ENCODE measurements at places on chromosomes 12 and 14.

DNA sequence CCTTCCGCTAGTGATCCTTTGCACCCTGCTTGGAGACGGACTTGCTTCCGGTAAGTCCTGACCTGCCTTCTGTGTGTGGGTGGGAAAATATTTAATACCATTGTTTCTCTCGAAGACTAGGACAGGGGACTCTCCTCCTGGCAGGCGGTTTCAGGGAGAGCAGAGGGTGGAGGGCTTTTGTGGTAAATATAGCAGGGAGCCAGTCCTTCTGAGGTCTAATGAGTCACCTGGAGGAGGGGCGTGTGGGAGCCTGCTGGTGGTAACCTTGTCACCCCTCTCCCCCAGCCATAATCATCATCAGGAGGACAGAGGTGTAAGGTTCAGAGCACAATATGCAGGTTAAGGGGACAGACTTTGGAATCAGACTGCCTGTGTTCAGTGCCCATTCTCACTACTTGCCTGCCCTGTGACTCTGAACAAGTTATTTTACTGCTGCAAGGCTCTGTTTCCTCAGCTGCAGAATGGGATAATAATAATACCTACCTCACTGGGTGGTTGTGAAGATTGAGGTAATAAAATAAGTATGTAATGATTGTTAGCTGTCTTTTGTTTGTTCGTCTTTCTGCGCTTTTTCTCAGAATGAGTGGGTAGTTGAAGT, 47.4 kb downstream of the SUSD6 start:
- DNase-seq: no peak

DNA sequence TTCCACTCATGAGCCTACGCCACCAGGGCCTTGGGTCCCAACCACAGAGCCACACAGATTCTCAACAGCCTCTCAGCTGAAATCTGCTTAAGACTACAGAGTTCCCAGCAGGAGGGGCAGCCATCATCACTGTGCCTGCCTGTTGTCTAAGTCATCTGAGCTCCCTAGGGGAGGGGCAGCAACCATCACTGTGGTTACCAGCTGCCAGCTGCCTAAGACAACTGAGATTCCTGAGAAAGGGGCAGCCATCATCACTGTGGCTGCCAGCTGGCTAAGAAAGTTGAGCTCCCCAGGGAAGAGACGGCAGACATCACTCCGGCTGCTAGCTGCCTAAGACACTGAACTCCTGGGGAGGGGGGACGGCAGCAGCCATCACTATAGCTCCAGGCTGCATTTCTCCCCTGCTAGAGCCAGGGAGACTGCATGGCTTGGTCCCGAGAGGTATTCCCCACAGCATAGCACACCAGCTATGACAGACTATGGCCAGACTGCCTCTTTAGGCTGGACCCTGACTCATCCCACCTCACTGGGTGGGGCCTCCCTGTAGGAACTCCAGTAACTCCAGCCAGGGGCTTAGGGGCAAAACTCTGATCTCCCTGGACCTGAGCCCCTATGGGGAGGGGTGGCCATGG, 37.2 kb upstream of the C14orf132 start:
- DNase-seq: no peak

- DNase-seq: no peak
These were observed 230.5 kb upstream of the EGLN3 start for GRCh38 chr14:34181338-34181737.

GRCh38 chr12:63276537-63277365, 125.8 kb upstream of the AVPR1A start:
- DNase-seq: no peak

- peak; percentile 58 for DNase-seq
These were observed 1.0 kb downstream of the INSM2 start for GRCh38 chr14:35534873-35535482.

DNA sequence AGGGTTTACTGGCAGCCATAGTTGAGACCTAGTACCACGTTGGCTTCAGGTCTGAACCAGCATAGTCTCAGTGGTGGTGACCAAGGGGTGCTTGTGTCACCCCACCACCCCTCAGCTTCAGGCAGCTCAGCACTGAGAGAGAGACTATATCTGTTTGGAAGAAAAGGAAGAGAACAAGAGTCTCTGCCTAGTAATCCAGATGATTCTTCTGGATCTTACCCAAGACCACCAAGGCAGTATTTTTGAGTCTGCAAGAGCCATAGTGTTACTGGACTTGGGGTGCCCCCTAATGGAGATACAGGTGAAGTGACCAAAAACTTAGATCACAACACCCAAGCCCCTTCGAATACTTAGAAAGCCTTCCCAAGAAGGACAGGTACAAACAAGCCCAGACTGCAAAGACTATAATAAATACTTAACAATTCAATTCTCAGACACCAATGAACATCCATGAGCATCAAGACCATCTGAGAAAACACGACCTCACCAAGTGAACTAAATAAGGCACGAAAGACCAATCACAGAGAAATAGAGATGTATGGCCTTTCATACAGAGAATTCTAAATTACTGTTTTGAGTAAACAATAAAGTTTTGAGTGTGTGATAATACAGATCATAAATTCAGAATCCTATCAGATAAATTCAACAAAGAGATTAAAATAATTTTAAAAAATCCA, 107.0 kb downstream of the HELB start:
- DNase-seq: no peak

DNA sequence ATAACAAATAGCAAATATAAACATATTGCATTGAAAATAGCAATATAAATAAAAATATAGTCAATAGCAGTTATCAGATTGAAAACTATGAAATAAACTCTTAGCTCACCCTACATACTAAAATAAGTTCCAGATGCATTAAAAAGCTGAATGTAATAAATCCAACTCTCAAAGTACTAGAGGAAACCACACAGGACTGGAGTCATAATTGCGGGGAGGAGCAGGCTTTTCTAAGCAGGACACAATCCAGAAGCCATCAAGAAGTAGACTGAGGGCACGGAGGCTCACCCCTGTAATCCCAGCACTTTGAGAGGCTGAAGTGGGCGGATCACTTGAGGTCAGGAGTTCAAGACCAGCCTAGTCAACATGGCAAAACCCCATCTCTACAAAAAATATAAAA, 22.2 kb downstream of the GSC start:
- no peak for DNase-seq

- no peak for DNase-seq
These were observed 430 bp downstream of the SLC41A2 start for GRCh38 chr12:104957719-104958000.

DNA sequence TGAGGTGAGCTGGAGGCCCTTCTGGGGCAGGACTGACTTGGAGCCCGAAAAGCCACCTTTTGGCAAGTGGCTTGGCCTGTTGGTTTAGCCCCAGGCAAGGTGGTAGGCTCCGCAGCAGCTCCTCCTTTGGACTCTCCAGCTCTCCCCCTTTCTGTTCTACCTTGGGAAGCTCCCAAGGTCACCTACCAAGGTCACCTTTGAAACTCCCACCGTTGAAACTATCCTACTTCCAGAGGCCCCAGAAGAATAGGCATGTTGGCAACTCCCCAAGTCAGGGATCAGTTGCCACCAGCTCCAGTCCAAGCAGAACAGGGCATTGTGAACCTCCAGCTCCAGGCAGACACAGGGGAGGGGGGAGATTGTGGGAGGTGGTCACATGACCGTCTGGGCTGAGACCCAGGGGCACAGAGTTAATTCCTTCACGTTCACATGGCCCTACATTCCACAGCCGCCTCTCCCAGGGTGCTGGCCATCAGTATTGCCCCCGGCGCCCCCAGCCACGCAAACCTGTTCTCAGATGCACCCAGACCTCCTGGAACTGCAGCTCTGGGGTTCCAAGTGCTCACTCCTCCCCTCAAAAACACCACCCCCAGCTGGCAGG, 14.4 kb downstream of the IRF2BPL start:
- DNase-seq: no peak

- no peak for DNase-seq
These were observed 26.8 kb upstream of the CLEC2D start for GRCh38 chr12:9642606-9643265.

DNA sequence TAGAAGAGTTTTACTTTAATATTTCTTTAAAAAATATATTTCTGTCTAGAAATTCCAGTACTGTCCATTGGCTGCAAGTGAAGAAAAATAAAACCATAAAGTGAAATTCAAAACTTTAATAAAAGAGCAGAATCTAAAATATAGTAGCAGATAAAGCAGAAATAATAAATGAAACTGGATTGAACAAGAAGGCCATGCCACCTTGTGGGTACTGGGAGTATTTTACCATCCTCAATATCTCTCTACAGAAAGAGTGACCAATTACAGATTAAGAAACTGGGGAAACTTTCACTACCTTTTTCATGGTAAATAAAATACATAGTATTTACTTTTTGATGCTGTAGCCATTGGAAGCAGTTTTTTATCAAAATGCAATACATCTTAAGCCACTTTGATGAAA, 220.5 kb downstream of the BCAT1 start:
- DNase-seq: no peak

GRCh38 chr12:75578546-75578945, 67.1 kb upstream of the KRR1 start:
- no peak for DNase-seq

- no peak for DNase-seq
These were observed 98.0 kb downstream of the VCPKMT start for GRCh38 chr14:50018201-50018932.

- no peak for DNase-seq
These were observed 22.6 kb downstream of the DIP2B start for GRCh38 chr12:50527359-50527726.

GRCh38 chr12:105552056-105552455, 221.6 kb downstream of the C12orf75 start:
- DNase-seq: no peak

GRCh38 chr14:77140359-77141213, 1.0 kb downstream of the ZDHHC22 start:
- no peak for DNase-seq

DNA sequence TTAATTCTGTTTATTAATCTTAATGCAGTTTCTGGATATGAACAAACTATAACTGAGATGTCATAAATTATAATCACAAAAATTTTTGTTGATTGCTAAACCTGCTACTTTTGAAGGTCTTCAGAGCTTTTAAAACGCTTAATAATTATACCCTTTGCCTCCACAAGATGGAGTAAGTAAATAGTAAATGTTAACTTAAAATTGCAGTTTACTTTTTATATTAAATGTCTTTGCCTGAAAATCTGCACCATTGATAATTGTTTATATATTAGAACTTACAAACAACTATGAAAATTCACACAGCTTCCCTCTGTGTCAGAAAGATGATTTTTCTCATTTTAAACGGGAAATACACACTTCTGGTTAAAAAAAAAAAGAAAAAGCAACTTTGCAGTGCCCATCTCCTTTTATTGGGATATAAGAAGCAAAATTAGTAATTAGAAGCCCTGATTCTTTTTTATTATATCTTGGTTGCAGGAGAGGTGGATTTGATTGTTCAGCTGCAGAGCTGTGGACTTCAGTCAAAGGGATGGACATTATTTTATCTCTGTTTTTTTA, 35.6 kb downstream of the SCFD1 start:
- DNase-seq: no peak

DNA sequence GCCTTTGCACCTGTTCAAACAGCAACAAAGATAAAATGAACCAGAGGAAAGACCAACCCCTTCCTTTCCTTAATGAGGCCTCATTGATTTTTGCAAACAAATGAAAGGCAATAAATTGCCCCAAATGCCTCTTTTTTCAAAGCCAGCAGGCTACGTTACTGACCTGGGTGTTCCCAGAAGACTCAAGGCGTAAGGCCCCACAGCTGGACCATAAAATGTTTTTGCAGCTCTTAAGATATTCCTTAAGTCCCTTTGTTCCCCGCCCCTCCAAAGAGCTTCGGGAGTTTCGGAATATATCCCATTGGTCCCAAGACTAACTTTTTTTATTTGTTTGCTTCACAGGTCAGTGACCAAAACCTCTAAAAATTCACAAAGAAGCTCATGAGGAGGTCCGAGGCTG, 462.9 kb upstream of the PRICKLE1 start:
- DNase-seq: no peak

DNA sequence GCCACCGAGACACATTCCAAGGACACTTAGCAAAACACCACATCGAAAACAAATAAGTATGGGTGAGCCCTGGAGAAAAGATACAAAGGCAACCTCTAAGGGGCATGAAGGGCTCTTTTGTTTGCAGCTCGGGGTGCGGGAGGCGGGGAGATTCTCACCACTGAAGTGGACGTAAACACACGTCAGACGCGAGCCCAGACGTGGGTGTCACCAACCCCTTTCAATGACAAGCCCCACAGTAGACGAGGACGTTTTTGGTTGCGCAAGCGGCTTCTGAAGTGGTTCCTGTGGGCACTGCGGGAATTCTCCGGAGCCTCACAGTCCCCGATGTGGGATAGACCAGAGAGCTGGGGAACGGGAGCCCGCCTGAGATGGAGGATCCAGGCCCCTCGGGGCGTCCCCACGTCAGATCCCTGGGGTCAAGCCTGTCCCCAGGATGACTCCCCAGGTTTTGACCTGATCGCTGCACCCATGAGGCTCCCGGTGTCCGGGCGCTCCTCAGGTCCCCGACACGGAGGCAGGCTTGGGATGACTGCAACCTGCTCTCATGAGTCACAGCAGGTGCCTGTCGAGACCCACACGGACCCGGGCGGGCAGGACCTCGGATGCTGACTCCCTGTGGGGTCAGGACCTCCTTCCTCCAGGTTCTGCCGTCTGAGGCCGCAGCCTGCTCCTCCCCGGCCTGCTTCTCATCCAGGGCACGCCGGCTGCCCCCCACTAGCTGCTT, 20.3 kb upstream of the ADGRD1 start:
- no peak for DNase-seq

DNA sequence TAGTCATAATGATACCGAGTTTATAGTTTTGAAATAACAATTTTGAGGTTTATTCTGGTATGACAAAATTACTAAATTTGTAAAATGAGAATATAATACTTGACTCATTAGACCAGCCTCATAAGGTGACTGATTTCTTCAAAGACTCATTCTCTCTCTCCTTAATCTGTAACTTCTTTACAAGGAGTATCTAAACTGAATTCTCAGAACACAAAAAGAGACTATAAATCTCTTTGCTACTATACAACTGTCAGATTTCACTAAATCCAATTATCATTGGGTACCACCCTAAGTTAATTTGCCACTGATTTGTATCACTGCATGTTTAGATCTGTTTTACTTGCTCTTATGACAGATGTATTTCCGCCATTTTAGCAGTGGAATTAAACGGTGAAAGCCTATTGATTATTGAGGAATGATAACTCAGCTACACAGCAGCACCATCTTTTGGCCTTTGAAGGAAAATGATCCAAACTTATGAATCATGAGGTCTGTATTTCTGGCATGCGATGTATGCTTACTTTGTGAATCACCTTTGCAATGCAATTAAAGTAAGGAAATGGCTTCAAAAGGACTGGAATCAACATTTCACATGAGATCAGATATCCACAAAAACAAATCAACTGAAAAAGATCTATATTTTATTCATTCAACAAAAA, 161.2 kb downstream of the RERGL start:
- no peak for DNase-seq

GRCh38 chr14:67270145-67270753, 29.0 kb downstream of the PALS1 start:
- DNase-seq: no peak

- DNase-seq: peak; percentile 61
These were observed 26.6 kb upstream of the KLRB1 start for GRCh38 chr12:9634177-9634803.
